ENCODE measurements at places on chromosomes 12 and 14.

DNA sequence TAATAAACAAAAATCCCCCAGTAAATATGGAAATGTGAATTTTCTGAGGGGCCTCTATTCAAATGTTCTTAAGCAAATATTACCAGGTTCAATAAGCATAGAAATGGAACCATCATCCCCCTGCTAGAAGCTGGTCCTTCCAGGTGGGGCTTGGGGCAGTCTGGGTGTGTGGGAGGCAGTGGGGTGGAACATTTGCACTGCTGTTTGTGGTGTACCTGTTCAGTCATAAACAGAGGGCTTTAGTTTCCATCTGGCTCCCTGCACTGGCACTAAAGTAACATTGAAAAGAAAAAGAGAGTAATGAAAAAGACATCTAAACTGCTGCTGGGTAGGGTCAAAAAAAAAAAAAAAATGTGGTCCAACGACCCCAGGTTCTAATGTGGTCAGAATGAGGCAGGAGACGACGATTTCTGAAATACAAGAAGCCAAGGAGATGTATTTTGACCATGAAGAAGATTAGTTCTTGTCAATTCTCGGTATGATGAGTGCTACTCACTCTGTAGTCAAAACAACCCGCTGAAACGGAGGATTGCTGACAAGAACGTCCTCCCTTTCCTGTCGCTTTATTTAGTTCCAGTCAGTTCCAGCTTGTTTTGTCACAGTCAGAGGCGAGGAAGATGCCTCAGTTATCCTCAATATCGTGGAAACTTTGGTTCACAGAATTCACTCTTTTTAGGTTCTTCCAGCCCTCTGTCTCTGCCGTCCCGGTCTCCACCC, 44.2 kb upstream of the MANSC4 start:
- DNase-seq: no peak

- no peak for DNase-seq
Observed at GRCh38 chr12:132222096-132222807, 78.0 kb downstream of the NOC4L start.

DNA sequence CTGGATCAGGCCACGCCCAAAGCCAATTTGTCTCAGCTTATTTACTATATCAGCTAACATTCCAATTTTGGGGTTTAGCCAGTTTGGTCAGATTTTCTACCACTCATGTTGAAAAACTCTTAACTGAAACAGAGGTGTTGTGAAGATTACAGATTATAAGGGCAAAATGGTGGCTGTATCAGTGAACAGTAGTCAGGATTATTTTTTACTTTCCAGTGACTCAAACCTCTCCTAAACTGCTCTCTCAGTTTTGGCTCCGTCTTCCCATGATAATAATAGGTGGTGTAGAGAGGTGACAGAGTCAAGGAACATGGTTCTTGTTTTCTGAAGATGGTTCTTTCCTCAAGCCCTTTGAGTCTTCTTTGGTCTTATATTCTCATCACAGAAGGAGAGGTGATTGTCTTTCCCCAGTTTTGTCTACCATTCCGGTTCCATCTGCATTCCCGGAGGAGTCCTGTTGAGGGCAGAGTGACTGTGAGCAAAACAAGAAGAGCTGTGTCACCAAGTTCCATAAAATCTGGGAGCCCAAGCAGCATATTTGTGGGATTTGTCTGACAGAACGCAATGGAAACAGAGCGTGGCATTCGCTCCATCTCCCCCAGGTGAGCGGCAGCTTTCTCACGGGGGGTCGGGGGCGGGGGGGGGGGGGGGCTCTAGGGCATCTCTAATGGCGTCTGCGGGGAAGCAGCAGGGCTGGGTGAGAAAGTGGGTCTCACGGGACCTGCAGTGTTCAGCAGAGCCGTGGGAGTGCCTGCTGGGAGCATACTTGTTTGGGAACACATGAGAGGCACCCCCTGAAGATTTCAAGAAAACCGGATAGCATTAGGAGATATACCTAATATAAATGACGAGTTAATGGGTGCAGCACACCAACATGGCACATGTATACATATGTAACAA, 59.1 kb downstream of the TBC1D30 start:
- no peak for DNase-seq

- no peak for DNase-seq
Observed at GRCh38 chr14:45970621-45971020, 681.0 kb downstream of the RPL10L start.

GRCh38 chr14:87409393-87409792, 583.6 kb downstream of the GALC start:
- DNase-seq: no peak

- DNase-seq: no peak
Observed at GRCh38 chr12:124733086-124733485, 130.6 kb downstream of the SCARB1 start.

- DNase-seq: no peak
Observed at GRCh38 chr12:15712823-15713660, 76.1 kb downstream of the EPS8 start.

GRCh38 chr12:43882578-43883178, 46.8 kb downstream of the TMEM117 start:
- no peak for DNase-seq

- no peak for DNase-seq
Observed at GRCh38 chr12:104590022-104590421, 133.3 kb downstream of the CHST11 start.

GRCh38 chr12:19647806-19648556, 208.7 kb downstream of the AEBP2 start:
- no peak for DNase-seq

GRCh38 chr12:92495108-92495507, 207.7 kb upstream of the PLEKHG7 start:
- DNase-seq: no peak

DNA sequence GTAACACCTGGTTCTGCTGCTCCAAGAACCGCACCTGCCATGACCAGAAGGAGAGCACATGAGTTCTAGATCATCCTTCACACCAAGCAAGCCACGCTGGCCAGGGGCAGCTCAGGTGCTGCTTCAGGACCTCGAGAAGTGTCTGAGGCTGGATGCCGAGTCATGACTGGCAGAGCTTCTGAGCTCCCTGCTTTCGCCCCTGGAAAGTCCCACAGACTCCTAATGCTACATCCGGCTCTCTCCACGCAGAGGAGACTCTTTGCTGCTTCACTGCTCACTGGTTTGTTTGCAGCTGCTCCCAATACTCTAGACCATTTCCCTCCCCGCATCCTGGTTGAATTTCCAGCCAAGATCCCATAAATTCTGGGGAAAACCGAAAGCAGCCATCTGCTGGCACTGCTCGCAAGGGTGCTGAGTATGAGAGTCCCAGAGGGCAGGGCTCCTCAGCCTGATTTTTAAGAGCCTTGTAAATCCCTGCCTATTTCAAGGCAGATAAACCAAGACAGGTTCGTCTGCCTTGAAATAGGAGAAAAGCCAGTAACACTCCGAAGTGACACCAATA, 1.4 kb downstream of the KRT2 start:
- no peak for DNase-seq

GRCh38 chr12:27206801-27207502, 37.1 kb upstream of the STK38L start:
- DNase-seq: no peak

DNA sequence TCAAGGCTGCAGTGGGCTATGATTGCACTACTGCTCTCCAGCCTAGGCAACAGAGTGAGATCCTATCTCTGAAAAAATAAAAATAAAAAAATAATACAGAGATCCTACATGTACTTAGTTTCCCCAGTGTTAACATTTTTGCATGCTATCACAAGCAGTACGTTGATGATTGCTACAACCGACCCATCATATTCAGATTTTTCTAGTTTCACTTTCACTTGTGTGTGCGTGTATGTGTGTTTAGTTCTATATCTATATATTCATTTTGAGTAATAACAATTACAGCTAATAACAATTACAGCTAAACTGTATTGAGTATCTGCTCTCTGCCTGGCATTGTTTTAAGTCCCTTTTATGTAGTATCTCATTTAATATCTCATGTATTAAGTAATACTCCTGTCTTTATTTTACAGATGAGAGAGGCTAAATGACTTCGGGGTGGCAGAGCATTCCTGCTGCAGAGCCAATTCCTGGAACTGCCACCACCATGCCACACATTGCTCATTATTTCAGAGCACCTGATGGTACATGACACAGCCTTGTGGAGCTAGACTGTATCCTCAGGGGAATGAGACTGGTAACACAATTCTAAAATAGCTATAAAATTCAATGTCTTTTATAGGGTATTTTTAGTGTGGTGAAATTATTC, 153.1 kb downstream of the BCAT1 start:
- no peak for DNase-seq

- no peak for DNase-seq
Observed at GRCh38 chr12:76542908-76543307, 16.7 kb downstream of the OSBPL8 start.

DNA sequence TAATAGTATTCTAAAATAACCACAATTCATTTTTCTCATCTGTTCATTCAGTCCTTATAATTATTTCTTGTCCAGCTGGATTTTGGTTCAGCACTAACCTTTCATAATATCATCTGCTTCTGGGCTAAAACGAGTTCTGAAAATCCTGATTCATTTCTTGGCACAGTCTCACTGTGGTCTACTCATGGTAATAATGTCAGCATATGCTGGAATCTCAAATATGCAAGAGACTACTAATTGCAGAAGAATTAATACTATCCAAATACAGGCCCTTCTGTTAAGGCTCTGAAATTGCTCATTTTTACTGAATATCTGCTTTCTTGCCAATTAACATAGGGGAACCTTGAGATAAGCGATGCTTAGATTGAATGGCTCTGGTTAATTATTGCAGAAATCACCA, 597.1 kb downstream of the RPL10L start:
- no peak for DNase-seq

GRCh38 chr12:98651328-98651727, 6.2 kb downstream of the APAF1 start:
- DNase-seq: no peak

GRCh38 chr14:78764645-78765044, 594.5 kb downstream of the NRXN3 start:
- no peak for DNase-seq

GRCh38 chr12:41034686-41035085, 153.4 kb upstream of the PDZRN4 start:
- DNase-seq: no peak

DNA sequence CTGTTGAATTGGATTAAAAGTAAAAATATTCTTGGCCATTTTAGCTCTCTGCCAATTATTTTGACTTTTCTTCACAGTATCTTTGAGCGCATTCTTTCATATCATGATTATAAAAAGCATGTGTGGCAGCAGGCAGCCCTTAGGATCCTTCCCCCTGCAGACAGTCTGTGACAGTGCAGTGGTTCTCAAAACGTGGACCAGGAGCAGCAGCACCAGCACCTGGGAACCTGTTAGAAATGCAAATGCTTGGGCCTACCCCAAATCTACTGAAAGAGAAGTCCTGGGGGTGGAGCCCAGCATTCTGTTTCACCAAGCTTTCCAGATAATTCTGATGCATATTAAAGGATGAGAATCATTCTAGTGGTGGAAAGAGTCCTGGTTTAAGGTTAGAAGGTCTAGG, 155.6 kb downstream of the MON2 start:
- DNase-seq: no peak

GRCh38 chr12:124240493-124240892, 54.4 kb upstream of the RFLNA start:
- DNase-seq: no peak

- no peak for DNase-seq
Observed at GRCh38 chr12:118922405-118922804, 58.9 kb upstream of the SRRM4 start.

DNA sequence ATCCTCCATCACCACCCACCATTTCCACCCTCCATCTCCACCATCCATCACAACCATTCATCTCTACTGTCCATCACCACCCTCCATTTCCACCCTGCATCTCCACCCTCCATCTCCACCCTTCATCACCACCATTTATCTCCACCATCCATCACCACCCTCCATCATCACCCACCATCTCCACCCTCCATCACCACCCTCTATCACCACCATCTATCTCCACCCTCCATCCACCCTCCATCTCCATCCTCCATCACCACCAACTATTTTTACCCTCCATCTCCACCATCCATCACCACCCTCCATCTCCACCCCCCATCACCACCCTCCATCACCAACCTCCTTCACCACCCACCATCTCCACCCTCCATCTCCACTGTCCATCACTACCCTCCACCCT, 4.7 kb upstream of the CEP170B start:
- DNase-seq: no peak

GRCh38 chr12:97308576-97309198, 153.9 kb upstream of the RMST start:
- DNase-seq: no peak

DNA sequence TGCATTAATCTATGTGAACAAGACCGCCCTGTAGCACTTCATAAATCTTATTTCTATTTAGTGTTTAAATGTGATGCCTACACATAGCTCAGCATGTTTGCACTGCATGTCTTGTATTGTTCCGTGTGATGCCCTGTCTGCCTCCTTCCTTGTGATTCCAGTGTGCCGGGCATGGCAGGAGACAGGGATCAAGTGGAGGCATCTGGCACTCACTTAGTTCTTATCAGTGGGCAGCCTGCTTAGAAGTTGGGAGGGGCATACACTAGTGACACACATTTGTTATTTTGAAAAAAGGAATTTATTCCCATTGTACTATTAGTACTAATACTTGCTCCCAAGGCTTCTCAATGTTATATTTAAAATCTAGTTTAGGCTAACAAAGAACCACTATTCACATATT, 176.4 kb downstream of the KCNA5 start:
- DNase-seq: no peak

DNA sequence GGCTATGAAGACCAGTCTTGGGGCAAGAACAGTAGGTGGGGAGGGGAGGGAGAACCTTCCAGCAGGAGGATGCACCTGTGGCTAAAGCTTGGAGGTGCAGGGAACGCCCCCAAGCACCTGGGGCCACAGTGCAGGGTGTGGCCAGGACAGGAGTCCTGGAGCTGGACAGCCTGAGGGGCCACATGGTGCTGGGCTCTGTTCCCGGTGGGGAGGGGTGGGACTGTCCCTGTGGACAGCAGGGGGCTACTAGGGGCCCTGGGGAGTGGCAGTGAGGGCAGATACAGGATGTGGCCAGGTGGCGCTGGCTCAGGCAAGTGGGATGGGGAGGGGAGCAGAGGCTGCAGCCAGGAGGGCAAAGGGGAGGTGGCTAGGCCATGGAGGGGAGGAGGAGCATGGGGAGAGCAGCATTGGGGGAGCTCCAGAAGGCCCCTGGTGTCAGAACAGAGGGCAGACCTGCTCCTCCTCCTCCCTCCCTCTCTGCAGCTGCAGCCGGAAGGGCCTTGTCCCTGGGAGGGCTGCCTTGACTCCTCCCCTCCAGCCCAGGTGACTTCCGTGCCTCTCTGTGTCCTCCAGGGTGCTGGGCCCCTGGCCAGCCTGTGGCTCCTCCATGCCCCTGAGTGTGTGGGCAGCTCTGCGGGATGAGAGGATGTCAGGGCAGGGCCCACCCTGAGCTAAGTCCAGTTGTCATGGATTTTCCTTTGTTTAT, 68.4 kb upstream of the DLK1 start:
- no peak for DNase-seq

Measured in omental fat pad (tissue), 4 donors.